Mucosa of gallbladder (tissue), 1 donor: ENCODE measurements at places on chromosomes 7 and 10. TPM values are rescaled to one million over a fixed set of nuclear protein-coding genes. Genes with fewer than 3 reads are reported as not detected.

The HOGA1 gene
- 13.3 TPM for total RNA-seq

The SLC18A3 gene
- 0.20 TPM for total RNA-seq

The PRR15 gene
- total RNA-seq = 46.1 TPM

The NOLC1 gene
- 37.8 TPM for total RNA-seq

The PPP1R9A gene
- 30.5 TPM for total RNA-seq

The PNLIP gene
- 5.4 TPM for total RNA-seq

The JCAD gene
- total RNA-seq = 25.8 TPM
